ENCODE measurements at places on chromosomes 6 and 20.
A peak's percentile ranks its signal among the peaks of the same experiment; 100 is the strongest.

DNA sequence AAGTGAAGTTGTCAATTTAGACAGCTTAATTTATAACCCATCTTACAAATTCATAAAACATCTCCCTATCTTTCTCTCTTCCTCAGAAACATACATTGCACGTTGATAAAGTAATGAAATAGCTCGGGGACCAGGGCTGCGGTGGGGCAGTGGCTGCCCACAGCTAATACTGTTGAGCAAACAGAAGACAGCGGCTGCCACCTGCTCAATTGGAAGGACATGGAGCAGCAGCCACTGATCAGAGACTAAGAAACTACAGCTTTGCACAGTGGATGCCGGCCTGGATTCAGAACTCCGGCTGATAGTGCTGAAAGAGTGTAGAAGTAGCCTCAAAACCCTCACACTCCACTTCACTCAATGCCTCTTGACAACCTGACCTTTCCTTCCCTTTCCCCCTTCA, 157.9 kb upstream of the PDE10A start:
- no peak for DNase-seq

- no peak for DNase-seq
Measured at GRCh38 chr6:7811441-7811840, 85.5 kb downstream of the BMP6 start.

- no peak for DNase-seq
Measured at GRCh38 chr20:61966492-61967244, 99.0 kb downstream of the TAF4 start.

DNA sequence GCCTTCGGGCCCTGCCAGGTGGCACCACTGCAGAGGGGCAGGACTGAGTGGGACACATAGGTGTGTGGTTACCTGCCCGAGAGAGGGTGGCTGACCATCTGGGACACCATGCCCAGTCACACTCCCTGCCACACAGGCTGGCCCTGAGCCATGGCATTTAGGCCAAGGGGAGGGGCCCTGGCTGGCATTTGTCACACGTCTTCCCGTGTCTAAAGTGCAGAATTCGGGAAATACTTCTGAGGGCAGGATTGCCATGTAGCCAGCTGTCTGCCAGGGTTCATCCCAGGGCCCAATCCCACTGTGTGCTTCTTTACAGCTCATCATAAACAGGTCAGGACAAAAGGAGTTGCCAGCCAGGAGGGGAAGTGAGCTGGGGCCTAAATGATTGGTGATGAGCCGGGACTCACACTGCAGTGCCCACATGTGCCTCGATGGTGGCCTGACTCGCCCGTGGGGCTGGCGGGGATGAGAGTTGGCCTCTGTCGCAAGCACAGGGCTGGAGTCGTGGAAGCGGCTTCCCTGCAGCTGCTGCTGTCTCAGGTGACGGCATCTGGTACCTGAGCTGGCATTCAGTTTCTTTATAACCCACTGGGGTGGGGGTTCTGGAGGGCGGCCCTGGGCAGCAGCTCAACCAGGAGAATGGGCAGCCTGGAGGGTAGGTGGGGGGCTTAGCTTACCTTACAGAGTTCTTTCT, 5.9 kb upstream of the UNC93A start:
- DNase-seq = no peak

DNA sequence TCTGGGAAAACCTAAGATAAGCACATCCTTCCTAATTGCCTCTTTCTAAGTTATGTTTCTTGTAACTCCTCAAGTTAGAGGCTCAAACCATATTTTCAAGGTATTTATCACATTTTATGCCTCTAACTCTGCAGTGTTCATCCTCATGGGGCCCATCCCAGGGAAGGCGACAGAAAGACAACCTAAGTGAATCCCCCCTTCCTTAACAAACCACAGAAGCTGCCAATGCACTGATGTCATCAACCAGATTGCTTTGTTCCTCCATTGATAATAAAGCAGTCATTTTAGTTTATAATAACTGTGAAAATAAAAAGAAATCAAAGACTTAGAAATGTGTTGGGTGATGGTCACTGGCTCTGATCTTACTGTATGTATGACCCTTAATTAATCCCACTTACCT, 119.5 kb upstream of the TCF21 start:
- no peak for DNase-seq

- DNase-seq = no peak
Measured at GRCh38 chr20:33009214-33010132, 2.0 kb downstream of the BPIFB2 start.

- no peak for DNase-seq
Measured at GRCh38 chr6:28922821-28923317, 916 bp downstream of the TRIM27 start.

DNA sequence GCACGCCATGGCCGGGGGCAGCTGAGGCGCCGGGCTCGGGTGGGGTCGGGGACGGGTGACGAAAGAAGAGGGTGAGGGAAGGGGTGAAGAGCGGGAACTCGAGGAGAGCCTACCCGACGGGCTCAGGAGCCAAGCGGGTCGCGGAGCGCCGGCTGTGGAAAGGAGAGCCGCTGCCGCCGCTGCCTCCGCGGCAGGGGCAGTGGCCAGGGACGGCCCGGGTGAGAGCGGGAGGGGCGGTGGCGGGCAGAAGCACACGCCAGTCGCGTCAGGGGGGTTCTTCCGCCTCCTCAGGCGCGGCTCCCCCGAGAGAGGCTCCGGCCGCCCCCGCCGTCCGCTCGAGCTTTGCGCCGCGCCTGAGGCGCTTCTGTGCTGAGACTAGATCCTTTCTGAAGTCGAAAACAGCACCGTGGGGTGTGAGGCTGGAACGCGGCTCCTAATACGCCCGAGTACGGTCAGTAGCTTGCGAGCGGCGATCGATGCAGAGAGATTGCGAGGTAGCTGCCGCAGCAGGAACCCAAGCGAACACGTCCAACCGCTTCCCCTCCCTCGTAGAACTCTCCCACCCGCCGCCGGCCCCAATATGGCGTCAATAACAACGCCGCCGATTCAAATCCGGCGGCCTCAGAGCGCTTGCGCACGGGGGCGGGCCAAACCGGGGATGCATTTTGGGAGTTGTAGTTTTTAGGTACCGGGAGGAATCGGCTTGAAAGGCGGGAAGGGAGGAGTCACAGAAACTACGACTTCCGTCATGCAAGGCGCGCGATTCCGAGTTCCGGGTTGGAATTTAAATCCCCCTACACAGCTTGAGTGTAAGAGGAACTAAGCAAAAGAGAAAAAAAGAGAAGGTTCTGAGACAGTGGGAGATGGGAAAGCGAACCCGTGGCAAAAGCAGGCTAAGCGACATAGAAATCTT, at the start of gene AKIRIN2:
AKIRIN2 (minus strand) TSS at position 558 of the 913 bp plus-strand sequence; CDS start at position 9, 549 bp downstream.
- peak; percentile 94 for DNase-seq

GRCh38 chr6:156952401-156952800, 175.2 kb downstream of the ARID1B start:
- DNase-seq = no peak

DNA sequence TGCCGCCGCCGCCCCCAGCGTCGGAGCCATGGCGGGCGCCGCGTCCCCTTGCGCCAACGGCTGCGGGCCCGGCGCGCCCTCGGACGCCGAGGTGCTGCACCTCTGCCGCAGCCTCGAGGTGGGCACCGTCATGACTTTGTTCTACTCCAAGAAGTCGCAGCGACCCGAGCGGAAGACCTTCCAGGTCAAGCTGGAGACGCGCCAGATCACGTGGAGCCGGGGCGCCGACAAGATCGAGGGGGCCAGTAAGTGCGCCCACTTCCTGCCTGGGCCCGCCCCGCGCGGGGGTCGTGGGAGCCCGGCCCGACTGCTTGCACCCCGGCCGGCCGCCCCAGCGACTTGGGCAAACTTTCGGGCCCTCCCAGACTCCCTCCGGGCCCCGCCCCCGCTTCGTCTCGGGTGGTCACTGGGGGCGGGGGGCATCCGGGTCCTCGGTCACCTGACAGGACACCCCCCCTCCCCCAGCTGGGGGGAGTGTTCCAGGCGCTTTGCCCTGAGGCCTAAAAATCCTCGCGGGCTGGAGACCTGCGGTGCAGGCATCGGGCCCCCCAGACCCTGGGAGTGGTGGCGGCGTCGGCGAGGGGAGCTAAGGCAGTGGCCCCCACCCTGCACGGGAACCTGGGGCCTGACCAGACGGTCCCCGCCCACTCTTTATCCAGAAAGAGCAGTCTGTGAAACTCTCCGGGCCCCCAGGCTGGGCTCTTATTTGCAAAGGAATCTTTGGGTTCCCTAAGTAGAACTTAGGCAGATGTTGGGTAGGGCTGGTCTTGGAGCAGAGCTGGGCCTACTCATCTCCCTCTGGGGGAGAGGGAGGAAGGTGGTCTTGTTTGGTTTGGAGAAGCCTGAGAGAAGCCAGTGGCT, 501 bp downstream of the PLCG1 start:
- DNase-seq = no peak

DNA sequence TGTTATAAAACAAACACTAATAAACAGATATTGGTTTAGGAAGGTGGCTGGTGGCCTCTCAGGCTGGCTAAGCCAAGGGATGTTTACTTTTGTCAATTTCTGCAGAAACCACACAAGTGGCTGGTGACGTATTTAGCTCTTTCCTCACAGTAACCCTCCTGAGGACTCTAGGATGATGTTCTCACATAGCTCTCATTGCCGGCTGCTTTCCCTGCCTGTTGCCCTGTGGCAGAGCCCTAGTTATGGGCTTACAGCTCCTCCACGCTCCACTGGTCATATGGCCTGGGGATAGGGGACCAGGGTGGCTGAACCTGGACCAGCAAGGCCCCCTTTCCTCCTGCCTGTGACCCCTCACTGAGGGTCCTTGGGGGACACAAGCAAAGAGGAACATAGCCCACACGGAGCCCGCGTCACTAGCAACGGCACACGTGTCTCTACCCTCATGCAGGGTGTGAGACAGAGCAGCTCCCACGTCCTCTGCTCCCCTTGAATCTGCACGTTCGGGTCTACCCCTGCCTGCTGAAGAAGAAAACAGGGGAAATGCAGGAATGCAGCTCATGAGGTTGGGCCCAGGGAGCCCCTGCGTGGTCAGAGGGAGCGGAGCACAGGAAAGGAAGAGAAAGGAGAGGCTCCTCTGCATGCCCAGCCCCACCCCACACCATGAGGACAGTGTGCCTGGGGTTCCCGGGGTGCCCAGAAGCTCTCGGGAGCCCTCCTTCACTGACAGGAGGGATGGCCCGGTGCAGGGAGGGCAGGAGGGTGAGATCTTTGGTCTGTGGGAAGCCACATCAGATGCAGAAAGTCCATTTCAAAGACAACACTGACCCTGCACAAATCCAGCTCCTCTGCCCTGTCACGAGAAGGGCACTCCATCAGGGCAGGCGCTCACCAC, 13.9 kb downstream of the RAMACL start:
- no peak for DNase-seq

DNA sequence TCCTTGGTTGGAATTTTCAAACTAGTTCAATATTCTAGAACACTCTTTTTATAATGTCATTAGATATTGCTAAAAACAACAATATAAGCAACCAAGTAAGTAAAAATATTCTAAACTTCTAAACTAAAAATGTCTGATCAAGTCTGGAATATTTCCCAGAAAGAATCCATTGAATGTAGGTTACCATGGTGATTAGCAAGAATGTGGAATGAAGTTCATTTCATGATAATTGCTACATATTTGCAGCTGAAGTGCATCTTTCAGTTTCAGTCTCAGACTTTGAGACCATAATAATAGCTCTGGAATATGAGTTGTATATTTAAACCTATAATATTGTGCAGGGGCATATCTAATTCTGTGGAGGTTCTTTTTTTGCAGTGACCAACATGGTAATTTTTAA, 61.0 kb upstream of the NKAIN2 start:
- no peak for DNase-seq

- DNase-seq = no peak
Measured at GRCh38 chr6:75666592-75666991, 64.9 kb downstream of the SENP6 start.

GRCh38 chr20:36106606-36107005, 47.9 kb upstream of the EPB41L1 start:
- DNase-seq = no peak

DNA sequence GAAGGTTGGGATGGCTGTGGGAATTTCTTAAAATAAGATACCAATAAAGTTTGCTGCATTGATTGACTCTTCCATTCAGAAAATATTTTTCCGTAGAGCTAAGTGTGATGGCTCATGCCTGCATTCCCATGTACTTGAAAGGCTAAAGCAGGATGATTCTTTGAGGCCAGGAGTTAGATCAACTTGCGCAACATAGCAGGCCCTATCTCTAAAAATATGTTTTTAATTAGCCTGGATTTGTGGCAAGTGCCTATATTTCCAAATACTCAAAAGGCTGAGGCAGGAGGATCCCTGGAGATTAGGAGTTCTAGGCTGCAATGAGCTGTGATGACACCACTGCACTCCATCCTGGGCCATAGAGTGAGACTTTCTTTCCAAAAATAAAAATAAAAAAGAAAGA, 431.2 kb upstream of the PTCHD4 start:
- no peak for DNase-seq

- DNase-seq = no peak
Measured at GRCh38 chr6:106473812-106474211, 113.3 kb downstream of the CRYBG1 start.

- DNase-seq = no peak
Measured at GRCh38 chr20:1392443-1392692, 486 bp downstream of the FKBP1A start.

DNA sequence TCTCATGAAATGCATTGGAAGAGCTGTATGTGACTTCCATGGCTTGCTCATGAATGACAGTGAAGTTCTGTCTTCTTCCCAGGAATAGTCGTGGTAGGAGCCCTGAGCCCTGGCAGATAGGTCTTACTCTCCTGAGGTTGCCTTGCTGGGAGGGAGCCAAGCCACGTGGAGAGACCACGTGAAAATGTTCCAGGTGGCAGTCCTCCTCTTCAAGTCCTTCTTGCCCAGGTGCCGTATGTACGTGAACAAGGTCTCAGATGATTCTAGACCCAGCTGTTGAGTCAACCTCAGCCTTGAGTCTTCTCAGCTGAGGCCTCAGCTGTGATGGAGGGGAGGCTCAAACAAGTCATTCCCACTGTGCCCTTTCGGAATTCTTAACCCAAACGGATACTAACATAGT, 192.4 kb upstream of the PRDM1 start:
- DNase-seq = no peak

GRCh38 chr6:10028222-10028621, 386.7 kb downstream of the TFAP2A start:
- DNase-seq = no peak

DNA sequence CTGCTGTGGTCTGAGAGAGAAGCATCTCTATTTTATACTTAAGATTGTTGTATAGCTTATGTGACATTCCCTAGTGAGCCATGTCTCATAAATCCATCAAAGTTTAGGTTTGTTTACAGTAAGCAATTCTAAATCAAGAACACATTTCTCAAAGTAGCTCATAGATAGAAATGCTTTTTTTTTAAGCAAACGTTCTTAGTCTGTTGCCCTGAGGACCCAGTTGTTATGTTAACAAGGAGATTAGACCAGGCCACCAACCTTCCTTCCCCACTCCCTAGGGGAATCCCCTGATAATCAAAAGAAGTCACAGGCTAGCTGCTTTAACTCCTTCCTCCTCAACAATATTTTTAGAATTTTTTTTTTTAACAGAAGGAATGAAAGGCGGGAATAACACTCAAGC, 169.0 kb downstream of the FUT9 start:
- no peak for DNase-seq

DNA sequence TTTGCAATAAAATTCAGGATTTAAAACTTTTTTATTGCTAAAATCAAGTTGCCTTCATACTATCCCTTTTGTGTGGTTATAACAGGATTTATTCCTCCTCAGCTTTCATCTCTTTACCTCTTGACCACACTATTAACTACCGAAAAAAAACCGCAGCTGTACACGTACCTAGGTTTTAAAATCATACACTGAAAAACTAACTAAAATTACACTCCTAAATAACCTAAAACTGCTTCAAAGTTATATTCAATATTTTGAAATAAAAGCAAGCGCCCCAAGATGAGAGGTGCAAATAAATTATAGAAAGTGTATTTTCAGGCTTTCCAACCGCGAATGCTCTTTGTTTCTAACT, 1.4 kb downstream of the MPC1 start:
- no peak for DNase-seq

- DNase-seq = no peak
Measured at GRCh38 chr6:168013250-168013915, 15.9 kb downstream of the KIF25 start.

Measured in NCI-H2081 treated with DMSO at 0.1 percent for 48 hours (cell line).